Glutamatergic neuron (in vitro differentiated cells): ENCODE measurements at places on chromosomes 4 and X.
A peak's percentile ranks its signal among the peaks of the same experiment; 100 is the strongest.

DNA sequence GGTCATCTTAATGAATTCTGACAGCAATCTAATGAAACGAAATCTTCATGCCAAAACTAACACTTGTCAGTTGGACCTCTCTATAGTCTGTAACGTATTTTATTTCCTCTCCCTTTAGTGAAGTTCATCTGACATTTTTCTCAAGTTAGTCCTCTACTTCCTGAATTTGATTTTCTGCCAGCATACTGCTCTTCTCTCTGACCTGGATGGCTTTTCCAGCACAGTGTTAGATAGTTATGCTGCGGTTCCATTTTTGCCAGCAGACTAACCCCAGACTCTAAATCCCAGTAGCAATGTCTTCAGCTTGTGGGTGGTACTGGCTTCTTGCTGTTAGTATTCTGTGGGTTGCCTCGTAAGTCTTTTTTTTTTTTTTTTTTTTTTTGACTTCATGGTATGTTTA lies 146.7 kb upstream of the VEGFC start:
- DNase-seq: no peak

- DNase-seq: no peak
Measured at GRCh38 chrX:40809210-40809609, 73.9 kb upstream of the MED14 start.

- no peak for DNase-seq
Measured at GRCh38 chrX:71606536-71607216, 11.6 kb downstream of the CXCR3 start.

- no peak for DNase-seq
Measured at GRCh38 chrX:11577603-11578002, 88.1 kb downstream of the ARHGAP6 start.

DNA sequence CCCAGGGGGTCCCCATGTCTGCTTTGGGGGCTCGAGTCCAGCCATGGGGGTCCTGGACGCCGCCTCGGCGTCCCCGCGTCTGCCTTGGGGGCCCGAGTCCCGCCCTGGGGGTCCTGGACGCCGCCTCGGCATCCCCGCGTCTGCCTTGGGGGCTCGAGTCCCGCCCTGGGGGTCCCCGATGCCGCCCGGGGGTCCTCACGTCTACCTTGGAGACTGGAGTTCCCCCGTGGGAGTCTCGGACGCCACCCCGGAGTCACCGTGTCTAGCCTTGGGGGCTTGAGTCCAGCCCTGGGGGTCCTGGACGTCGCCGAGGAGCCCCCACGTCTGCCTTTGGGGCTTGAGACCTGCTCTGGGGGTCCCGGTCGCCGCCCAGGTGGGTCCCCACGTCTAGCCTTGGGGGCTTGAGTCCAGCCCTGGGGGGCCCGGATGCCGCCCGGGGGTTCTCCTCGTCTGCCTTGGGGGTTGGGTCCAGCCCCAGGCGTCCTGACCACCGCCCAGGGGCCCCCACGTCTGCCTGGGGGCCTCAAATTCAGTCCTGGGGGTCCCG lies 1.1 kb upstream of the GTPBP6 start:
- DNase-seq: peak; percentile 38

DNA sequence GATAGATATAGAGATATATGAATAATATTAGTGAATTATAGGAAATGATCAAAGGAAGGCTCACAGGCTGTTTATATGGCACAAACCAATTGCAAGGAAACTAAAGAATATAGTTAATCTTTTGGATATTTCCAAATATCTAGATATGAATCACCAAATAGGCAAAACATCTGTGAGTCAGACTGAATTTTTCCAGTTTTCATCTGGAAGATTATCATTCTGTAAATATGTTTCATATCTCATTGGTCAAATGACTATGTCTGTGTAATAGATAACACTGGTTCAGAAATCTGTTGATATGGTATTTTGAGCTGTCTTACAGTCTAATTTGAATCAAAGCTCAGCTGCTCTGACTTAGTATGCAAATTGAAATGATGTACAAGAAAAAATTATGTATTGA lies 303.6 kb downstream of the FAM133A start:
- DNase-seq: no peak

GRCh38 chr4:33467291-33467690 lies 2747.1 kb downstream of the PCDH7 start:
- DNase-seq: no peak

DNA sequence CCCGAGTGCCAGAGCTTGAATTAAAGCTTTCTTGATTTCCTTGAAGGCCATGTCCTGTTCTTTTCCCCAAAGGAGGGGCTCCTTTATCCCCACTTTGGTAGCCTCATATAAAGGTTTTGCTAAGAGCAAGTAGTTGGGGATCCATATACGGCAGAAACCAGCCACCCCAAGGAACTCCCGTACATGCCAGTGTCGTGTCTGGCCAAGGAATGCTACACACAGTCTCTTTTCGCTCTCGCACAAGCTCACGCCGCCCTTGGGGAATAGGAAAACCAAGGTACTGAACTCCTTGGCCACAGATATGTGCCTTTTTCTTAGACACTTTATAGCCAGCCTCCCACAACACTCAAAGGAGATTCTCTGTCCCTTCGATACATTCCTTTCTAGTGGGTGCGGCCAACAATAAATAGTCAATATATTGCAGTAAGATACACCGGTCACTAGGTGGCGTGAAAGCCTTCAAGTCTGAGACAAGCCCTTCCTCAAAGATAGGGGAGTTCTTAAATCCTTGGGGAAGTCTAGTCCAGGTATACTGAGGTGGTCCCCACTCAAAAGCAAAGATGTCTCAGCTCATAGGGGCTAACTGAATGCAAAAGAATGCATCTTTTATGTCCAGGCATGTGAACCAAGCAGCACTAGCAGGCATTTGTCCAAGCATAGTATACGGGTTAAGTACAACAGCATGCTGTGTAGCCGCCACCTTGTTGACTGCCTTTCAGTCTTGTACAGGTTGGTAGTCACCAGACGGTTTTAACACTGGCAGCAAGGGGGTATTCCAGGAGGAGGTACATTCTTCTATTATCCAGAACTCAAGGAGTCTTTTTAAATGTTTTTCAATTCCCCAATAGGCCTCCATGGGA lies 57.8 kb upstream of the XAGE1B start:
- peak; percentile 26 for DNase-seq

DNA sequence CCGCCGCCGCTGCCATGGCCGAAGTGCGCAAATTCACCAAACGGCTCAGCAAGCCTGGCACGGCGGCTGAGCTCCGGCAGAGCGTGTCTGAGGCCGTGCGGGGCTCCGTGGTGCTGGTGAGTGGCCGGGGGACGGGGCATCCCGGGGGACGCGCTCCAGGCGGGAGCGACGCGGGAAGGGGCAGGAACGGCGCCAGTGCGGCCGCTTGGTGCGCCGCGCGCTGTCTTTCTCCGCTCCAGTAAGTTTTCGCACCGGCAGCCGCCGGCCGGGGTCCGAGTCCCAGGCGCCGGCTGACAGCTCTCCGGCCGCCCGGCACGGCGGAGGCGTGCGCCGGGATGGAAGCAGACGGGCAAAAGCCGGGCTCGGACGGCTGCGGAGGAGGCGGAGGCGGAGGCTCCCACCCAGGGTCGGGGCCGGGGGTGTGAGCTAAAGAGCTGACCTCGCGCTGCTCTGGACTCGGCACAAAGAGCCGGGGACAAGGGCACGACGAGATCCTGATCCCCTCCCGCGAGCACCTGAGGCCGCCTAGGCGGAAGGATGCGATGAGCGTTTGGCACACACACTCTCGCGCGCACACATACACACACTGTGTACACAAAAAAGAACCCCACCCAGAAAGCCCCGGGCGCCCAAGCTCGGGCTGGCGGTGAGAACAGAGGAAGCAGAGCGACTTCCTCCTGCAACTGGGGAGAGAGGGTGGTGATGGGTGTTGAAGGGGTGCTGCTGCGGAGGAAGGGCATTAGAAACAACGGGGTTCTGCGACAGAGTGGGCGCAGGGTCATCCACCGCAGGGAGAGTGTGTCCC lies 545 bp downstream of the DOCK11 start:
- peak; percentile 52 for DNase-seq

DNA sequence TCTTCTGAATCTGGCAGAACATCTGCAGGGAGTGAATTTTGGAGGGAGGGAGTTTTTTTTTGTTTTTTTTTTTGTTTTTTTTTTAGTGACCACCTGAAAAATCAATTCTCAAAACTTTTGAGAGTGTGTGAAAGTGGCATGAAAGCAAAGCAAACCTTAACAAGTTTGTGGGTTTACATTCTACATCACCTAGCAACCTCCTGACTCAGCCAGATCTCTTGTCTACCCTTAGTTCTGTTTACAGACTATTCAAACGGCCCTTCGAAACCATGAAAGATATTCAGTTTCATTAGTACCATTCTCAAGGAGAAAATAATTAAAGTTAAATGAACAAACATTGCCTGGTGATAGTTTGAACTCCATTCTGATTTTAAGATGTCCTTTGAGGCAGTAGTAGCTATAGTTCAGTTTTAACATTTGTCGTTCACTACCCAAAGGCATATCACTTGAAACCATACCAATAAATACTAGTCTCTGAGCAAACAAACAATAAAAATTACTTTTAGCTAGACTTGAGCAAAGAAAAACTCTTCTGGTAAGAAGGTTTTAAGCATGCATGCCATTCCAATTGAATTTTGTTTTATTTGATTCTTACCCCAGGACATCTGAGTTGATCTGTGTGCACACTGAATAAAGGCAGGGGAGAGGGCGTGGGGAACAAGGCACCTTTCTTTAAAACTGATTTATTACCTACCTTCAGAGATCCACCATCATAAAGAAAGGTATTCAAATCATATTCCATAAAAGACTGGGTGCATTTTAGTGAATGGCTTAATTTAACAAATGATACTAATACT lies 137.7 kb downstream of the ARX start:
- no peak for DNase-seq

- DNase-seq: no peak
Measured at GRCh38 chrX:9476810-9477575, 12.1 kb downstream of the TBL1X start.

- DNase-seq: peak; percentile 52
Measured at GRCh38 chrX:119690921-119691716, 1.8 kb downstream of the SEPTIN6 start.

DNA sequence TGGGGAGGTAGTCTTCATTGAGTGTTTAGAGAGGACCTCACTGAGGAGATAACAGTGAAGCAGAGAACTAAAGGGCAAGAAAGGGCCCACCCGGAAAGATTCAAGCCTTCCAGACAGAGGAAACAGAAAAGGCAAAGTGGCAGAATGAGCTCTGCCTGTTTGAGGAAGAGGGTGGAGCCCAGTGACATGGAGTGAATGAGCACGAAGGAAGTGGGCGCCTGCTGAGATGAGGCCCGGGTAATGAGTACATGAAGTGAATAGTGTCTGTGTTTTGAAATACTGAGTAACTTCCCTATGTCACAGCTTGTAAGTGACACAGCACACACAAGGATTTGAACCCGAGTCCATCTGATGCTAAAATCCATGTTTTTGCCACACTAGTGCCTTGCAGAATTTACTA lies 32.5 kb upstream of the TLR2 start:
- DNase-seq: no peak

DNA sequence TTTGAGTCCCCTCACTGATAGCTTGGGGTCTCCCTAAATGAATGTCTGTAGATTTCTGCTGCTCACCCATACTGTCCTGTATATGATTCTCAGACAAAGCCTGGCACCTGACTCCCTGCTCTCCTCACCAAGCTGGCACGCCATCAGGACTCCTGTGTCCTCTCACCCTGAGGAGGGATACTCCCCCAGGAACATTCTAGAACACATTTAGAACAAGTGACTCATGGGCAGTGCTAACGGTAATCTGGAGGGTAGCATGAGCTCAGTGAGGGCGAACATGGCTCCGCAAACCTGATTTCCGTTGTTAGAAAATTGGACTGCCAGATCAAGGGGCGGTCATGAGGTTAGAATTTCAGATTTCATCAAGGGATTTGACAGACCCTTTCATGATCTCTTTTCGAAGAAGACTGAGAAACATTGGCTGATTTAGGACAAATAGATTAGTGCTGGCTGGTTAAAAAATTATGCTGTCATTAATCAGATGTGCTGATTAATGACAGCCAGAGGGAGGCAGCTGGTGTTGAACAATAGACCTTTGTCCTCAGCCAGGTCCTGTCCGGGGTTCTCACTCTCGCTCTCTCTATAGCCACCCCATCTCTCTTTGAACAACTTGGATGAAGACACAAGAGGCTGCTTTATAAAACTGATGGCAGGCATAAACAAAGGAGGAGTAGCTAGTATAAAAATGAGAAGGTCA lies 244.3 kb downstream of the PTTG2 start:
- no peak for DNase-seq

GRCh38 chr4:40489961-40490360 lies 139.7 kb downstream of the RBM47 start:
- no peak for DNase-seq

- no peak for DNase-seq
Measured at GRCh38 chr4:23966725-23967124, 76.9 kb upstream of the PPARGC1A start.

GRCh38 chrX:48468693-48469691 lies 1.1 kb downstream of the SLC38A5 start:
- DNase-seq: peak; percentile 44

GRCh38 chrX:65752294-65752693 lies 84.8 kb downstream of the MSN start:
- DNase-seq: no peak

- no peak for DNase-seq
Measured at GRCh38 chr4:119209077-119209476, 3.4 kb upstream of the USP53 start.

DNA sequence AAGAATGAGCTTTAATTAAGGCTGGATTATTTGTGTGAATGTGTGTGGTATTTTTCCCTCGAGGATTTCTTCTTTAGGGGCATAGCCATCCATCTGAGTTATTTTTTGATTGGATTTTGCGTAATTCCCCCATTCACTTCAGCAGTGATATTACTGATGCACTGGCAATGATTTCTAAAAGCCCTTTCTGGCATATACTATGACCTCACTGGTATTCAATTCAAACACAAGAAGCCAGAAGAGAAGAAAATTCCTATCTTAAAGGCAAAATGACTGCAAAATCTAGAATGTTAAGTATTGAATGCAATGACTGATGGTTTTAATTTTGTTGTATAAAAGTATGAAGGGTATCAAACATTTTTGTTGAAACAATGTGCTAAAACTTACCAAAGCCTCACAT lies 71.1 kb upstream of the DDIT4L start:
- DNase-seq: no peak
